ENCODE measurements at places on chromosomes 1 and 21. TPM values are rescaled to one million over a fixed set of nuclear protein-coding genes. Genes with fewer than 3 reads are reported as not detected.

MYOCOS gene
- not detected for total RNA-seq

KIF2C gene
- total RNA-seq: 2.6 TPM

KRTAP11-1 gene
- not detected for total RNA-seq

TIAM1 gene
- 6.9 TPM for total RNA-seq

SPRR1A gene
- total RNA-seq: not detected

GRCh38 chr1:50368179-50369007 lies 54.9 kb downstream of the DMRTA2 start:
- no peak for DNase-seq

DNA sequence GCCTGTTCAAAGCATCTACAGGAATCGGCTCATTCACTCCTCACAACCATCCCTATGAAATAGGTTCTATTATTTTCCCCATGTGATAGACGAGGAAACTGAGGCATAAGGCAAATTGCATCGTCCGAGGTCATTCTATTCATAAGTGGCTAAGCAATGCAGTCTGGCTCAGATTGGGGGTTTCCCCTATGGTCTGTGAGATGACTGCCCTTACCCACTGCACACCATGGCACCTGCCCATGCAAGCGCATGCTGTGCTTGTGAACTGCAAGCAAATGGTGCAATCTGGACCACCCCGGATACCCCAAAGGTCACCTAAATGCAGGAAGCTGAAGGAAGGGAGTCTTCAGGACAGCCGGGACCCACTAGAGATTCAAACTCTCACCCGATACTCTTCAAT lies 123.4 kb upstream of the SOD1 start:
- DNase-seq: no peak

GRCh38 chr1:77347646-77348045 lies 65.8 kb downstream of the AK5 start:
- DNase-seq: no peak

GRCh38 chr1:11930571-11931445 lies 3.7 kb upstream of the PLOD1 start:
- DNase-seq: no peak

- no peak for DNase-seq
Measured at GRCh38 chr1:214287884-214288283, 6.9 kb downstream of the SMYD2 start.

GRCh38 chr1:145757420-145757819 lies 38.1 kb downstream of the CD160 start:
- DNase-seq: no peak

GRCh38 chr1:200922406-200922805 lies 27.7 kb downstream of the INAVA start:
- DNase-seq: no peak

GRCh38 chr21:26686705-26687104 lies 113.6 kb upstream of the CYYR1 start:
- no peak for DNase-seq

GRCh38 chr1:150765296-150765976 lies at the start of gene CTSS:
TSS of gene CTSS (minus strand) at chr1:150765778. CDS start at chr1:150764763, 1,015 bp downstream.
- DNase-seq: no peak

Data from left colon (tissue), 2 donors.